Substantia nigra (tissue), 51 donors: ENCODE measurements at places on chromosomes 7 and 10.

DNA sequence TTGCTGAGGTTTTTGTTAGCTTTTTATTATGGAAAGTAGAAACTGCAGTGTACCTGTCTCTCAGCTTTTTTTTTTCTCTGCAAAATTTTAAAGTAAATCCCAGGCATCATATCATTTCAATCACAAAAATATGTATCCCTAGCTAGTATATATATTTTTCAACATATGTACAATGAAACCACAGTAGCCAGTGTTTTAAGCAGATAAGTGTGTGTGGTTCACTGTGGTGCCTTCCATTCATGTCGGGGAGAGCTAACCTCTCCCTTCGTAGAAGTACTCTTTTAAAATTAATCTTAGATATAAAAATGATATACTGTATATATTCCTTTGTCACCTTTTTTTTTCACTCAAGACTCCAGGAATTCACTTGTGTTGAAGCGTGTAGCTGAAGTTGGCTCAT is 22.7 kb downstream of the CUL1 start:
- DNase-seq, result no peak

GRCh38 chr10:101834341-101834740 is 9.3 kb downstream of the KCNIP2 start:
- DNase-seq, result no peak

DNA sequence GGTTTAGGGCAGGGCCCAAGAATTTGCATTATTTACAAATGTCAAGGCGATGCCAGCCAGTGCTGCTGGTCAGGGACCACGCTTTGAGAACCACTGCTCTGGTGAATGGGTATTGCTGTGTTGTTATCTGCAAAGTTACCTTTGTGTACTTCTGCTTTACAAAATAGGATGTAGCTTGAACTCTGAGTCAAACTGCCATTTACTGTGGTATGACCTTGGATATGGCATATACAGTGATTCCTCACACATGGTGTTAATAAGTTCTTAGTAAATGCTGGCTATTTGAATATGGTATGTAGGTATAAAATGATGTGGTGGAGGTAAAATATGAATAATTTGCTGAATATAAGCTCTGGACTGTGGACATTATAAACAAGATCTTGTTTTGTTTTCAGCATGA is 148.9 kb downstream of the AUTS2 start:
- DNase-seq, result no peak

DNA sequence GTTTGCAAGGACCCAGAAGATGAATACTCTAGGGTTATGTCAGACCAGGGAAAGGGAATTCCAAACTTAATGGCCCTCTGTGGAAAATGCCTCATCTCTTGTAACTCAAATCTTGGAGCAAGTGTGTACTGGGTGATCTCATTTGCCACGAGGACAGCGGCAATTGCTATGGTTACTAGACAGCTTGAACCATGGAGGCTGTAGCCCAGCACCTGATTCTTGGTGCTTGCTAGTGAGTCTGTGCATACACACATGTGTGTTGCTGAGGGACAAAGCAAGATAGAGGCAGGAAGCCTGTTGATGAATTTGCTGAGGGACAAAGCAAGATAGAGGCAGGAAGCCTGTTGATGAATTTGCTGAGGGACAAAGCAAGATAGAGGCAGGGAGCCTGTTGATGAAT is 58.6 kb upstream of the FEZF1 start:
- no peak for DNase-seq

GRCh38 chr10:106044503-106044902 is 1120.0 kb downstream of the SORCS1 start:
- no peak for DNase-seq

GRCh38 chr7:100854146-100854895 is 1.8 kb downstream of the SLC12A9 start:
- no peak for DNase-seq

GRCh38 chr10:78454123-78454645 is 420.5 kb downstream of the RPS24 start:
- DNase-seq, result no peak

DNA sequence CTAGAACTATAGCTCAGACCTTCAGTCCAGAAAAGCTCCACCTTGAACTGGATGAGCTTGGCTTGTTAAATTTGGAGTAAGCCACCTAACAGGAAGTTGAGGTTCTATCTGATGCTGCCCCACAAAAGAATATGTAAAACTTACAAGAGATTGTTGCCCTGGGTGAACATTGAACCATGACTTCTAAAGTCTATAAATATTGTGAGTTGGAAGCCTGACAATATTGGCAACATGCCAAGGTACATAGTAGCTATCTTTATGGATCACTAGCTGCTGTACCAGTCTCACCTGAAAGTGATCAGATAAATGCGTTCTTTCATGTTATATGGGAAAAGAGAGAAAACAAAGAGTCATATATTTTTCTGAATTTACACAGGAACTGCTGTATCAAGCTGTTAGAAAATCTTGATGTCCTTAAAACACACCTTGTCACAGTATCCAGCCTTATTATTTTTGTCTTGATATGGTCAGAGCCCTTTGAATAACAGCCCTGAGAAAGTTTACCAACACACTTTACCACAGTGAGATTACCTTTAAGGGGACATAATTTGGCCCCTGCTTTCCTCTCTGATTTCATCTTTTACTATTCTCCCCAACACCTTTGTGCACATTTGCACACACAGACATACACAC is 92.0 kb downstream of the LSMEM1 start:
- no peak for DNase-seq

GRCh38 chr10:119049777-119050176 is 20.3 kb downstream of the NANOS1 start:
- no peak for DNase-seq

- DNase-seq, result no peak
Measured at GRCh38 chr10:117470733-117471132, 71.8 kb upstream of the EMX2 start.

GRCh38 chr10:95819620-95820329 is 63.8 kb downstream of the ENTPD1 start:
- no peak for DNase-seq

DNA sequence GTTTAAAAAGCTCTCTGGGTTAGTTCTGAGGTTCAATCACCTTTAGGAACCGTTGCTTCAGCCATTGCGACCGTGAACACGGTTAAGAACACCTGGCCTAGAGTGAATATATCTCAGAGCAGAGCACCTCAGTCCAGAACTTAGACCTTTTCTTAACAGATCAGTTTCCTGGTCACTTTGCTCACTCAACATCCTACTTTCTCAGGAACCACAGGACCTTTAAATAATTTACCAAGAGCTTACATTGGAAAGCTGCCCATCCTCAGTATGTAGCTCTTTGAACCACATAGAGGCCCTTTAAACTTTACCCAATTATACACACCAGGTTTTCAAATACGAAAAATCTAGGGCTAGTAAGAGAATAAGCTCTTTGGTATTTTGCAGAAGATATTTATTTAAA is 153.2 kb downstream of the NRBF2 start:
- no peak for DNase-seq

DNA sequence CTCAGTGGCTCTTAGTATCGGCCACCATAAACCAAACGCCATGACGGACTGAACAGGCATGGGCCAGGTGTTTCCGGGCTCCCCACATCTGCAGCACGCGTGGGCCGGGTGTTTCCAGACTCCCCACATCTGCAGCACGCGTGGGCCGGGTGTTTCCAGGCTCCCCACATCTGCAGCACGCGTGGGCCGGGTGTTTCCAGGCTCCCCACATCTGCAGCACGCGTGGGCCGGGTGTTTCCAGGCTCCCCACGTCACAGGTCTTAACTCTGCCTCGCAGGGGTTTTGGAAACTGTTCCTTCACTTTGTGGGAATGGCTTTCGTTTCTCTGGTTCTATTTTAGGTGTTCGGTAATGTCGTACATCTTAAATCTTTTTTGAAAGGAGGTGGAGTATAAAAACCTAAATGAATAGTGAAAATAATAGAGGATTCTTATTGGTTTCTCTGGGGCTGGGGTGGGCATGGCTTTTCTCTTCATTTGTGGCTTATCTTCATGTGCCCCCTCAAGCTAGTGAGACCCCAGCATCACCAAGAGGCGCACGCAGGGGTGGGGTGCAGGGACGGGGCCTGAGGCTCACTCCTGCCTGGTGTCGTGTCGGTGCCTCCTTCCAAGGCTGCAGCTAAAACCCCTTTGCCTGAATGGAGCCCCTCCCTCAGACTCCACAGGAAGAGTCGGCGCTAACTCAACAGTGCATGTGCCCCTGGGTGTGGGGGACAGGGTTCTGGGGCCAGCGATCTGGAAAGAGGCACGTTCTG is 126.3 kb downstream of the WDR37 start:
- no peak for DNase-seq
